T follicular helper cell (primary cell): ENCODE measurements at places on chromosomes 11 and 22.

DNA sequence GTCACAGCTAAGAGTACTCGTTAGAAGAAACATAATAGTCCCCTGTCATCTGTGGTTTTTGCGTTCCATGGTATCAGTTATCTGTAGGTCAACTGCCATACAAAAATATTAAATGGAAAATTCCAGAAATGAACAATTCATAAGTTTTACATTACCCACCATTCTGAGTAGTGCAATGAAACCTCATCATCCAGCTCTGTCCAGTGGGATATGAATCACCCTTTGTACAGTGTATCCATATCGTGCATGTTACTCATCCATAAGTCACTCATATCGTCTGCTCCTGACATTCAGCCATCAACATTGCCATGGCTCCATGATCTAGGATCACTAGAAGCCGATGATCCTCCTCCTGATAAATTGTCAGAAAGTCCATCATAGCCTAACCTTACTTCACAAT, 174.9 kb upstream of the C11orf87 start:
- no peak for DNase-seq

- DNase-seq, result no peak
Measured at GRCh38 chr11:84884836-84885235, 742.3 kb downstream of the DLG2 start.

DNA sequence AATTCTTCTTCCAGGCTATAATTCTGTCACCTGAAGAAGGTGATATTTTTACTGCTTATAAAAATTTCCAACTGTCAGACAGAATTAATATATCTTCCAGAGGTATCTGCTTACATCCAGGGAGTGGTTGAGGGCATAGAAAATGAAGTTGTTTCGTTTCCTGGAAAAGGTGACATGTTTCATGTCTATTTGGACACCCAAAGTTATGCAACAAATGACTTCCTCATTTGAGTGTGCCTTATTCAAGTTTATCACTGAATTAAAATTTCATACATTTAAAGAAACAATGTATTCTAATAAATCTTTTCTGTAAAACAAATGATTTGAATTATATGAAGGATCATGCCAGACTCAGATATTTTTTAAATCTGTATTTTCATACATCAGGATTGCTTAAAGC, 8.5 kb upstream of the GRAMD1B start:
- no peak for DNase-seq

DNA sequence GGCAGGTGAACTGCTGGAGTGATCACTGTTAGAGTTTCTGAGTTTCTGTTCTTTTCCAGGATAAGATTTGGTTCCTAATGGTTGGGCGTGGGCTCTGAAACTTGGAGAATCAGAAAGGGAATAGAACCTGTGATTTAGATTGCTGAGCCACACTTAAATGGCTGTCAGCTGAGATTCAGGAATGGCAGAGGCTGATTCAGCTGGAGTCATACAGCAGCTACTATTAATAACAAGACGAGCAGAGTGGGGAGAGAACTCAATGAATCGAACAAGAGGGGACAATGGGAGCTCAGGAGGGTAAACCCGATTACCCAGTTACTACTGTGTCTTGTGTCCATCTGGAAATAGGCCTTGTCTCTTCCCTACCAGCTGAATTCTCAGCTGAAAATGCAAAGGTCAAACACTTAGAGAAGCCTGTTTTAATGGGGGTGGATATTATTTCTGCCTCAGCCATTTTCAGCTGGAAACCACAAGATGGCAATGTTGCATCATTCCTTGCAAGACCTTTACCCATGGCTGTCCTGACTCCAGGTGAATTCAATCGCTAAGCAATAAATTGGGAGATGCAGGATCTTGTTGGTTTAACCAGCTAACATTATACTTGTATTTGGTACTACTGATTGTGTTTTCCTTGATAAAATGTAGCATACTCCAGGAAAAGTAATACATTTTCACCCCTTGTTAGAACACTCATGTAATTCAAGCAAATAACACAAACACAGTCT, 104.5 kb upstream of the RAG2 start:
- DNase-seq, result no peak

DNA sequence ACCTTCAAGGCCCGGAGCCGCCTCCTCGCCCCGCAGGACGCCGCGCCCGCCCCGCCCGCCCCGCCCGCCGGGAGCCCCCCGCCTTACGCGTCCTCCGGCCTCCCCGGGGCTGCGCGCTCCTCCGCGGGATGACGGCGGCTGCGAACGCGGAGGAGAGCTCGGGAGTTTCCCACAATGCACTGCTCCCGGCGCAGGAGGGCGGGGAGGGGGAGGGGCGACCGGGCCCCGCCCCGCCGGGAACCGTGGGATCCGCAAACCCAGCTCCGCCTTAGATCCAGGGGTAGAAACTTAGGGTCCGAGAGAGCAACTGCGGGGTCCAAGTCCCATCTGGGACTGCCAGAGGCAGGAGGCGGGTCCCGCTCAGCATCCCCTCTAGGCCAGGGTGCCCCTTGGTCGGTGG, at the start of gene CEND1:
TSS of gene CEND1 (minus strand) at position 148 of the 400 bp plus-strand sequence. CDS start 1,514 bp downstream, outside the sequence.
- DNase-seq, result no peak

DNA sequence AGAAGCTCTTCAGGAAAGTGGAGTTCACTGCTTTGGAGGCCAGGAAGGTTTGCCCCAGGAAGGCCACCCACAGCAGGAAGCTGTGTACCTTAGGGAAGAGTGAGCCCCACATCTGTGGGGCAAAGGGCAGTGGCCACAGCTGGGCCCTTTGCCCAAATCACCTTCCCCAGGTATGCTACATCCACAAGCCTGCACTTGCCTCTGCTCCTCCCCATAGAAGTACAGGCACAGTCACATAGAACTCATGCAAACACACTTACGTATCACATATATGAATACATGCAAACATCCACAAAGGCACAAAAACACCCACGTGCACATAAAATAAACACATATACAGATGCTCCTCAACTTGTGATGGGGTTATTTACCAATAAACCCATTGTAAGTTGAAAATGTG, 2.1 kb downstream of the TRIM29 start:
- no peak for DNase-seq

DNA sequence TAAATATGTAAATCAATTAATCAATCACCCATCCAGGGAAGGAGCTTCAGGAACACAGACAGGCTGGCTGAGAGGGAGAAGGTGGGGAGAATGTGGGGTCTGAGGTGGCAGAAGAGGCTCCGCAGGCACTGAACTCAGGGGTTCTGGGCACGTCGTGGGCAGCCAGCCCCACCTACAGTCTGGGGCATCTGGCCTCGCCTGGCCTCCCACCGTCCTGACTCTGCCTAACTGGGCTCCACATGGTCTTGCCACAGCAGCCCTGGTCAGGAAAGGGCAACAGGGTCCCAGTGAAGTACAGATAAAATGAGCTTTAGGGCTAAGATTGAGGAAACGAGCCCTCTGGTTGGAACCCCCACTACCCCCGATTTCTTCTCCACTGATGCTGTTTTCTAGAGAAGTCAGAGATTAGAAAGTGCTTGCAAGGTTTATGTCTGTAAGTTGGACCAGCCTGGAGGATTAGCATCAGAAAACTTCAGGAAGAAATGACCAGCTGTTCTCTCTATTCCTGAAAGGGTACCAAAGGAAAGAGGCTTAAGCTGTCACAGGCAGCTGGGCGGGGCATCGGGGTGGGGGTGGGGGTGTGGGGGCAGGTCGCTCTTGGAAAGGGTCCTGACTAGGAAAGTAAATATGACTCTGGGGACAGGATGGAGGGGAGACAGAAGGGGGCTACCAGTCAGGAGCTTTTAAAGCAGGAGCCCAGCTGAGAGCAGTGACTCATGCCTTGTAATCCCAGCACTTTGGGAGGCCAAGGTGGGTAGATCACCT, 261.7 kb downstream of the BUD13 start:
- no peak for DNase-seq

DNA sequence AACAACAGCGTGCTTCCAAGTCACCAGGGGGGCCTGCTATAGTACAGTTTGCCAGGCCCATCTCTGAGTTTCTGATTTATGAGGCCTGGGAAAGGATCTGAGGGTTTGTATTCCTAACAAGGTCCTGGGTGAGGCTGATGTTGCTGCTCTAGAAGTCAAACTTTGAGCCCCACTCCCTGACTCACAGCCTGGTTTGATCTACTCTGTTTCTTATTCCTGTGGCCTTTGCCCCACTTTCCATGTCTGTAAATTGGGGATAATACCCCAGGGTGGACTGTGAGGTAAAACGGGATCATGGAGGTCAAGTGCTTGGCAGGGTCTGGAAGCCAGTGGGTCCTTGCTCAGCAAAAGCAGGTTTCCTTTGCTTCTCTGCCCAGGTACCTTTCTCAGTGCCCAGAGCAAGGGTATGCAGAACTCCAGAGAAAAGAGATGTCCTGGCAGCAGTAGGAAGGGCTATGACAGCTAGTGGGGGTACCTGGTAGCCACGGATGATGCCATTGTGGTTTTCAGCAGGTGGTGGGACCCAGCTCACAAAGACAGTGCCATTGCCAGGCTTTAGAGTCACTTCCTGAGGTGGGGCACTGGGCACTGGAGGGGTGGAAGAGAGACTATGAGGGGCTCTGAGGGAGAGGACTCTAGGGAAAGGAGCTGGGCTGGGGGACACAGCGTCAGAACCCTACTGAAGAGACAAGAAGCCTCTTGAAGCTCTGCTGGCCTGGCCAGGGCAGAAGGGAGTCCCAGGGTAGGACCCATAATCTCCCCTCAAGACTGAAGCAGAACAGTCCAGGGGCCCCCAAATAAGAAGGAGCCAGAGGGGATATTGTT, 2.8 kb downstream of the ROBO4 start:
- DNase-seq, result no peak

DNA sequence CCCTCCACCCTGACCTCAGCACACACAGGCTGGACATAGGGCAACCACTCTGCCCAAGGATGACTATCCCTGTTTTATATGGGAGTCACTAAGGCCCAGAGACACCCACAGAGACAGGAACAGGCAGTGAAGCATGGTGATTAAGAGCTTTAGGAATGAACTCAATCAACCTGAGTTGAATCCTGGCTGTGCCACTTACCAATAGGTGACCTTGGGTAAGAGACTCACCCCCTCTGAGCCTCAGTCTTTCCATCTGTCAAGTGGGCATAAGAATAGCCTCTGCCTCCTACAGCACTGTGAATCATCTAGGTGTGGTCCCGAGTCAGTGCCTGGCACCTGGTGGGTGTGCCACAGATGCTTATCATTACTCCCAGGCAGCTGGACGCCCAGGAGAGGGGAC, 6.8 kb downstream of the CRYBB1 start:
- DNase-seq, result no peak

- no peak for DNase-seq
Measured at GRCh38 chr11:102486584-102486983, 34.0 kb upstream of the TMEM123 start.

- no peak for DNase-seq
Measured at GRCh38 chr11:112212290-112212689, 13.9 kb upstream of the PTS start.

GRCh38 chr11:65505466-65506289, 6.8 kb downstream of the MALAT1 start:
- DNase-seq, result no peak

GRCh38 chr11:110755941-110756340, 43.7 kb upstream of the ARHGAP20 start:
- DNase-seq, result no peak

- no peak for DNase-seq
Measured at GRCh38 chr11:119888119-119888518, 159.1 kb upstream of the NECTIN1 start.

- DNase-seq, result no peak
Measured at GRCh38 chr22:19039448-19039780, 82.8 kb downstream of the DGCR2 start.

- no peak for DNase-seq
Measured at GRCh38 chr22:27868732-27869282, 50.2 kb downstream of the PITPNB start.

- no peak for DNase-seq
Measured at GRCh38 chr11:116061322-116061721, 557.1 kb upstream of the CADM1 start.

- DNase-seq, result no peak
Measured at GRCh38 chr11:27861706-27862430, 161.6 kb upstream of the BDNF start.

DNA sequence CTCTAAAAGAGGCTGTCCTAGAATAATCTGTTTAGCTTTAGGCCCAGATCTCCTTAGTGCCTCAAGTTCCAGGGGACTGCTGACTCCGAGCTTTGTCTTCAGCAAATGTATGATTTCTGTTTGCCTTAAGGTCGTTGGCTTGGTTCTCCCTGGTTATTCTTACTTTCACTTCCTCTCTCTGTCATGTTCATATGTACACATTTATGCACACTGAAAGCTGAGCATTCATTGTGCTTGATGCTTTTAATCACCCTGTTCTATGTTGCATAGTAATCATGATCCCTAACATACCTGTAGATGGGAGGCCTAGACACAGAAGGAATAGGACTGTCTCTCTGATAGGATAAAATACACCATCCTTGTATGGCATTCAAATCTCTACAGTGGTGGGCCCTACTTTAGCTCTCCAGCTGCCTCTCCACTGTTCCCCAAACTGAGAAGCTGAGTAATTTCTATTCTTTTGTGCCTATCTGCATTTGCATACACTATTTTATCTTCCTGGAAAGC, 7.2 kb downstream of the PPFIBP2 start:
- no peak for DNase-seq

DNA sequence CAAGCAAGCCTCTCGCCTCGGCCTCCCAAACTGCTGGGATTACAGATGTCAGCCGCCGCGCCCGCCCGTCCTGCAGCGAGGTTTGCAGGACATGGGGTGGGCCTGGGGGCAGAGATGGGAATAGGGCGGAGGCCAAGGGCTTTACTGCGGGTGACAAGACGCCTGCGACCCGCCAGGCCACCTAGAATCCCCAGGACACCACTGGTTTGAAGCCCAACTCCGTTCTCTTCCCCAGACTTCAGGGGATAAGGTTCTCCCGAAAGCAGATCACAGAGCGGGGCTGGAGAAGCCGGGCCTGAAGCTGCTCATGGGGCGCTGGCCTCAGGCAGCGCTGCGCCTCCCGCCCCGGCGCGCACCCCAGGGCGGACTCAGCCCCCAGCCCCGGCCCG, 354 bp downstream of the POLR2L start:
- DNase-seq, result no peak

DNA sequence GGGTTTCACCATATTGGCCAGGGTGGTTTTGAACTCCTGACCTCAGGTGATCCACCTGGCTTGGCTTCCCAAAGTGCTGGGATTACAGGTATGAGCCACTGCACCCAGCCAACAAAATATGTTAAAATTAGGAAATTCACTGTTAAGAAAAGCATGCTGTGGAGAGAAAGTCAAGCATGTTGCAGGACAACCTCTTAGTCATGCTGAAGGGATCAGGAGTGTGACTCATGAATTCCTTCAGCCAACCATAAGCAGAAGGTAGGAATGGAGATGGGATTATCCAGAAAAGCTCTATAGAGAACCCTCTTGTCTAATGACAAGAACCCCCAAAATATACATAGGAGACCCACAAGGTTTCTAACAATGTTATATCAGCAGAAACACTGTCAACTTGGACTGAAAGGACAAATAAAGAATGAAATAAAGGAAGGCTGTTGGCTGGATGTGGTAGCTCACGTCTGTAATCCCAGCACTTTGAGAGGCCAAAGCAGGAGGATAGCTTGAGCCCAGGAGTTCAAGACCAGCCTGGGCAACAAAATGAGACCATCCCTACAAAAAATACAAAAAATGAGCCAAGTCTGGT, 16.0 kb downstream of the MRTFA start:
- no peak for DNase-seq
